ENCODE measurements at places on chromosomes 3 and 15. TPM values are rescaled to one million over a fixed set of nuclear protein-coding genes. Genes with fewer than 3 reads are reported as not detected.

The KLF15 gene
- total RNA-seq: 1.0 TPM

The FGF7 gene
- not detected for total RNA-seq

The LYZL4 gene
- total RNA-seq: not detected

The PRTG gene
- total RNA-seq: 8.6 TPM

The EPHB1 gene
- total RNA-seq: 0.24 TPM

All from A549 treated with dexamethasone at 1 μM for 4 hours (cell line).